ENCODE measurements at places on chromosomes 12 and 14. TPM values are rescaled to one million over a fixed set of nuclear protein-coding genes. Genes with fewer than 3 reads are reported as not detected.

DNA sequence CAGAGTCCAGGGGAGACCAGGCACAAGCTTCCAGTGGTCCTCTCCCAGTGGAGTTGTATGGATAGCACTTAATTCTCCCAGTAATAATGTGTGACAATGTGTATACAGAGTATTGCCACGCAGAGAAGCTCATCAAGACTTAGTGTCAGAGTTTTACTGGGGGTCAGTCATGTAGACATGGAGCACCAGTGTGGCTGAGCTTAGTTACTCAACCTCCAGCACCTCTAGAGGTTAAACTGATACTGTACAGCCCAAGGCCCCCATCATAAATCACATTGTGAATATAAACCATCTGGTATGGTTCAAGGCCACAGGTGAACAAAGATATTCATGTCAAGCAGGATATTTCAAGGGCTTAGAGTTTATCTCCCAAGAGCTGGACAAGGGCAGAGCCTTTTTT lies 378.1 kb upstream of the TMPO start:
- DNase-seq: no peak

GRCh38 chr14:50831726-50832168 lies 785 bp upstream of the NIN start:
- DNase-seq: no peak

DNA sequence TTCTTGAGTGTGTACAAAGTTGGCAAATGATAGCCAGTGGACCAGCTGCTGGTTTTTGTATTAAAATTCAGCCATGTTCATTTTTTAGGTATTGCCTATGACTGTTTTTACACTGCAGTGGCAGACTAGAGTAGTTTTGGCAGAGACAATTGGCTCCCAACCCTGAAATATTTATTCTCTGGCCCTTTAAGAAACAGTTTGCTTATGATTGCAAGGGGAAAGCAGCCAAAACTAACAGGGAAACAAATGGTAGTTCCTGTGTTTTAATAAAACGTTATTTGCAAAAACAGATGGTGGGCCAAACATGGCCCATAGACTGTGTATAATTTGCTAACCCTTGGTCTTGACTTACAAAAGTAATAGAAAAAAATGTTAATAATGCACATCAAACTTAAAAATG lies 110.2 kb downstream of the ALX1 start:
- DNase-seq: no peak

DNA sequence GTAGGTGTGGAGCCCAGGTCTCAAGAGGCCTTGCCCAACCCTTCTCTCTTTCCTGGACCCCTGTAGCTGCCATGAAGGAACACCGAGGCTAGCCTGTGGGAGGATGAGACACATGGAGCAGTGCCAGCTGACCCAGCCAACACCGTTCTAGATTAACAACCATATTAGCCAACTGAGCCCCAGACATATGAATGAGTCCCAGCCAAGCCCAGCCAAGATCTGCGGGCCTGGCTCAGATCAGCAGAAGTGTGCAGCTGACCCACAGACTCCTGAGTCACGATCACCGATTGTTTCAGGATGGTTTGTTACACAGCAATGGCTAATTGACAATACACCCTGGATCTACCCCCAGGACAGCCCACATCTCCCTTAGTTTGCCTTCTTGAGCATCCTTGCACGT lies 82.1 kb downstream of the NTF3 start:
- peak; percentile 11 for DNase-seq

DNA sequence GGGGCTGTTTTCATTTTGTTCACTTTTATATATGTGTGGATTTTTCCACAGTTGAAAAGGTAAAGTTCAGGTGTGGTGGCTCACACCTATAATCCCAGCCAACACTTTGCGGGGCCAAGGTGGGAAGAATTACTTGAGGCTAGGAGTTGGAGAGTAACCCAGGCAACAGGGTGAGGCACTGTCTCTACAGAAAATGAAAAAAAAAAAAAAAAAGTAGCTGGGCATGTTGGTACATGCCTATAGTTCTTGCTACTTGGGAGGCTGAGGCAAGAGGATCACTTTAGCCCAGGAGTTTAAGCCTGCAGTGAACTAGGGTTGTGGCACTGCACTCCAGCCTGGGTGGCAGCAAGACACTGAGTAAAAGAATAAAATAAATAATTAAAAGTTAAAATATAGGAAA lies 326.5 kb downstream of the NAV3 start:
- no peak for DNase-seq

- DNase-seq: no peak
Observed at GRCh38 chr14:77467801-77468200, 9.9 kb downstream of the AHSA1 start.

DNA sequence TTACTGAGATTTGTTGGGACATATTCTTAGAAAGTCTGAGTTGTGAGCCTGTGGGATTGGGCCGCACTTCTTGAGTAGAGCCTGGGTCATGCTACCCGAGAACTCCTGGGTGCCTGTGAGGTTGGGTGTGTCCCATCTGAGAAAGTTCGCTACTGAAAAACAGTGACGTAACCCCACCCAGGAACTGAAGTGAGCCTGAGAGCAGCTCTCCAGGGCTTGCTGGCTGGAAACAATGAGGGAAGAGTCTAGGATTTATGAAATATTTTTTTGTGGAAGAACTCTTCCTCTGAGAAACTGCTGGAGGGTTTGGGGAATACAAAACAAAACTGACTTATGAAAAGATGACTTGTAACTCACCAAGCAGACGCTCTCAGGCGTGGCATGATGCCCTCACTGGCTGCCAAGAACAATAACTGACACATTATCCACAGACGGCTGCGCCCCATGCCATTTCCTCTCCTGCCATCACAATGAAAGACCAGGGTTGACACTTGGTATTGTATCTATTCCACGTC lies 69.2 kb downstream of the RASSF3 start:
- no peak for DNase-seq

GRCh38 chr14:104830781-104831180 lies 29.9 kb downstream of the ZBTB42 start:
- no peak for DNase-seq

GRCh38 chr14:100846309-100846859 lies 20.5 kb downstream of the MEG3 start:
- no peak for DNase-seq

DNA sequence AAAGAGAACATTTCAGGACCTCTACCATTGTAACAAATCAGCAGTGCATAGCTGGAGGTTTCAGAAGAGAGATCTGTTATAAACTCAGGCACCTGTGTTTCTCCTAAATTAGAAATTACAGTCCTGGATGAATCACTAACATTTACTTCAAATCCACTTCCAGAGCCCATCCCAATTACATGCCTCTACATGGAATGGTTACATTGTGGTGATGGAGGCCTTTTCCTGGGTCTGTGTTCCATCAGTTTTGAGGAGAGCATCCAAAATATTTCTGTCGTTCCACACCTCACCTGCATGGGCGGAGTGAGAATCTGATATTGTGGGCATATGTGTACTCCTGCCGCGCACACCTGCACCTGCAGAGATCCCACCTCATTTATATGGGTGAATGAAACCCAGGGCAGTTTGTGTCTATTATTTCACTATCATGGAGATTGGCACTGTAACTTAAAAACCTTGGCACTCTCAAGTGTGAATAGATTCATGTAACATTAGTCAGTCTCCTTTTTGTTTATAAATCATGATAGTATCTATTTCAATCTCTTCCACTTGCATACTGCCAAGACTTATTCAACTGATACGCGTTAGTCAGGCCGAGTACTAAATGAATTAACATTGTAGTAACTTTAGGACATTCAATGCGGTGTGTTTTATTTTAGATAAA lies 215.1 kb upstream of the FAR2 start:
- DNase-seq: no peak

- DNase-seq: peak; percentile 43
Observed at GRCh38 chr14:79483477-79484388, 727.6 kb downstream of the DIO2 start.

DNA sequence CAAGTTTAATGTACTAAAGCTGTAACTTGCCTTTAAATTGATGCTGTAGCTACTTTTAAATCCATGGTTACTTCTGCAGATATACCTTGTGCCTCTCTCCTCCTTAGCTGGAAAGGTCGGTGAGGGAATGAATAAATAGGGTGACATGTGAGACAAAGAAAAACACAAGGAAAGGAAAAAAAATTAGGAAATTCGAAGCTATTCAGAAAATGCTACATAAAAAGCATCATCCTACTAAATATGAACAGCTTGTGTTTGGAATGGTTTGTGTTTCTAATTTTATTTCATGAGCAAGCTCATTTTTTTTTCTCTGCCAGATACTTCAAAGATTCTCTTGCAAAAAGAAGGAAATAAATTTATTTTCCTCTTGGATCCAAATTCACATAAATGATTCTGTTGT lies 186.3 kb upstream of the NUDT4 start:
- DNase-seq: no peak

- no peak for DNase-seq
Observed at GRCh38 chr12:2142068-2142467, 89.3 kb downstream of the CACNA1C start.

DNA sequence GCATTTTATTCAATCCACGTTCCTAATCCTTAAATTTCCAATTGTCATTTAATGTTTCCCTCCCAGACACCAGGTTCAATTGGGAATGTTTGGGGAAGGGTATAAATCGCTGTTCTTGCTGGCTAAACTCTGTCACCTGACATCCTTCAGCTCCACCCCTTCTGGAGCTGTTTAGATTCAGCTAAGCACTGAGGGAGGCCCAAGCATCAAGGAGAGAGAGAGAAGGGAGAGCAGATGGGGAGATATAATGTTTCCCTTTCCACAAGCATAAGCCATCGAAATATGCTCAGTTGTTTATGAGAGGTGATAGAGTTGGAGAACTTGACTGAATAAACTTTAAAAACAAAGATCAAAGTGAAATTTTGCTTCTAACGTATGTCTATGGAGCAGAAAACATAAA lies 1.8 kb downstream of the ABCC9 start:
- DNase-seq: no peak

DNA sequence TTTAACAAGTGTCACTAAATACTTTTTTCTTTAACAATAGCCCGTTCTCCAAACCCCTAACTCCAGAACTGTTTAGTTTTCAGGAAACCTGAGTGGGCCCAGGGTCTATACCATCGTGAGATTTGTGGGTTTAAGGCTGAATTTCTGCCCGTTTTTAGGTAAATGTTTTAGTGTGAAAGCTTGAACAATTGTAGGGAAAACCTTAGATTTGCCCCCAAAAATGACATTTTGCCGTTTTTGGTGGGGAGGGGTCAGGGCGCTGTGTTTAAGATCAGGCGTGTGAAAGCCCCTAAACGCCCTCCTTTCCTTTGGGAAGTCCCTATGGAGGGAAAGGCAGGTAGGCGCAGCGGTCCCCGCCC lies 320 bp upstream of the PRPF39 start:
- no peak for DNase-seq

The MYH7 gene
- total RNA-seq: not detected

The GPR132 gene
- 0.20 TPM for total RNA-seq

The CBLN3 gene
- total RNA-seq: 0.39 TPM

The ST8SIA1 gene
- not detected for total RNA-seq

The MANSC1 gene
- 9.1 TPM for total RNA-seq

The POTEG gene
- not detected for total RNA-seq

The CCDC38 gene
- total RNA-seq: not detected

The ACOT6 gene
- not detected for total RNA-seq

The PRB2 gene
- not detected for total RNA-seq

The CLEC9A gene
- not detected for total RNA-seq
